ENCODE measurements at places on chromosomes 7 and 10.

GRCh38 chr10:8014649-8015048, 39.8 kb upstream of the GATA3 start:
- no peak for DNase-seq

DNA sequence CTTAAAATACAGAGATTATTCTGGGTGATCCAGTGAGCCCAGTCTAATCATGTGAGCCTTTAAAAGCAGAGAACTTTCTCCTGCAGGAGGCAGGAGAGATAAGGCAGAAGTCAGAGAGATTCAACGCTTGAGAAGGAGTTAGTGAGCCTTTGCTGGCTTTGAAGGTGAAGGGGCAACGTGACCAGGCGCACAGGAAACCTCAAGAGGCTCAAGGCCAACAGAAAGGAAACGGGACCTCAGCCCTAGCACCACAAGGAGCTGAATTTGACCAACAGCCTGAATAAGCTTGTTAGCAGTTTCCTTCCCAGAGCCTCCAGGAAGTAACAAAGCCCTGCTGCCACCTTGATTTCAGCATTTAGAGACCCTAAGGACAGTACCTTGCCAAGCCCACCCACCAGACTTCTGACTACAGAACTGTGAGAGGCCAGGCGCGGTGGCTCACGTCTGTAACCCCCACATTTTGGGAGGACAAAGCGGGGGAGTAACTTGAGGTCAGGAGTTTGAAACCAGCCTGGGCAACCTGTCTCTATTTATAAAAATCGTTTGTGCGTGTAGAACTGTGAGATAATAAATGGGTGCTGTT, 87.3 kb upstream of the KAT6B start:
- peak; percentile 23 for DNase-seq

DNA sequence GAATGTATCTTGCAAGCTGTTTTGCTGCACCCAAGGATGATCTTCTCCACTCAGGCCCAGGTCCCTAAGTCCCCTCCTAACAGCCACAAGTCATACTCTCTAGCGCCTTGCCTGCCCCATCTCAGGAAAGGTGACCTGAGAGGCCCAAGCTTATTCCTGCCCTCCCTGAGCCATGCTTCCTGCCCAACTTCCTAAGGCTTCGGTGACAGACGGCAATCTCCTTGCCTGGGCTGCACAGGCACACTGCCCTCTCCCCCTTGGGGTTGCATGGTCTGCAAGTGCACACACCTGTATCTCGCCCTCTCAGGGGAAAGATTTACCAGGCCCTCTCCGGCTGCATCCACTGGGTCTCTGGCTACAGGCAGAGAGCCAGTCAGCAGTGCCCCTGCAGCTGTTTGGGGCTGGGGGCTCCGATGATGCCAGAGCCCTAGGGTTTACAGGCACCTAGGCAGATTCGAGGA, 771 bp upstream of the ADIRF start:
- DNase-seq, result no peak

- peak; percentile 52 for DNase-seq
Observed at GRCh38 chr7:75762350-75762917, 9.6 kb downstream of the CCL26 start.

DNA sequence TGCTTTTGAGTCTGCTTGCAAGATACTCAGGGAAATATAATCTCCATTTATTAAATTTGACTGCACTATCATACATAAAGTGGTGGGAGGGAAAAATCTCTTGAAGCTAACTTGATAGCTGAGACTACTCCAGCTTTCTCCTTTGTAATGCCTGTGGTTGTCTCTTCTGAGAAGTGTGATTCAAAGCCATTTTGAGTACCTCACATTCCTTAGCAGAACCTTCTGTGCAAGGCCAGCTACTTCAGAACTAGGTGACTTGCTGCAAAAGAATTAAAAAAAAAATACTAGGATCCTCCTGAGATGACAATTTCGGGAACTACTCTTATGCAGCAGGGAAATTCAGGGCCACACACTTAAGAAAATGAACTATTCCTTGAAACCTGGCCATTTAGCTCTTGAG, 294.8 kb downstream of the MDFIC start:
- no peak for DNase-seq

DNA sequence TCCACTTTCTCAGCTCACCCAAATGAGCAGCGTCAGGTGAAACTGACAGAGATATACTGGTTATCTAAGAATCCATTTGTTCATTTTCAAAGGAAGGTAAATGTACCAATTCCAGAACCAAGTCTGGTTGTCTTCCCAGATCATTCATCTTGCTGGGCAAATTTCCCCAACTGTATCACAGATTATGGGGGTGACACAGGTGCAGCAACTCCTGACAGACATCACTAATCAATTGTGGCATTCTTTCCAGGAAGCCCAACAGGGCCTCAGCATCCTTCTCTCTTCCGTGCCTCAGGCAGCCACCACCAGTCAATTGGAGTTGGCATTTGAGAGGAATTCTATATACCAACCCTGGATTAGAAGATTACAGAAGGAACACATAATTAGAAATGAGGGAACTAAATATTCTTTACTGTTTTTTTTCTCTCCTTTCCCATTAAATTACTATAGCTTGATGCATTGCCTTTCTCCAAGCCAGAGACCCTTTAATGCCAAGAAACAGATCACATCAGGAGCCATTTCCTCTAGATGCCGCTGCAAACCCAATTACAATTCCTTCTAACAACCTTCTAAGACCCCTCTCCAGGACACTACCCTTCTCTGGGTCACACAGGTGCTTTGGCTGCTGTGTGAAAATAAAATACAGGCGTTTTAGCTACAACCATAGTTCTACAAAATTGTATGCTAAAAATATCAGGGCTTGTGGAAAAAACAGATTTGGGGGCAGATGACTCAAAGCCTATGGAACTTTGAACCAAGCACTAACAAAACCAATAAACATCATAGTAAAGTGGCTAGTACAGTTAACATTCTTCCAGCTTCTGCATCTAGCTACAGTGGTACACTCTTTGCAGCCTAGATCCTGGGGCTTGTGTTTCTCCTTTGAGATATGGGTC, 291.6 kb downstream of the RNLS start:
- DNase-seq, result no peak

DNA sequence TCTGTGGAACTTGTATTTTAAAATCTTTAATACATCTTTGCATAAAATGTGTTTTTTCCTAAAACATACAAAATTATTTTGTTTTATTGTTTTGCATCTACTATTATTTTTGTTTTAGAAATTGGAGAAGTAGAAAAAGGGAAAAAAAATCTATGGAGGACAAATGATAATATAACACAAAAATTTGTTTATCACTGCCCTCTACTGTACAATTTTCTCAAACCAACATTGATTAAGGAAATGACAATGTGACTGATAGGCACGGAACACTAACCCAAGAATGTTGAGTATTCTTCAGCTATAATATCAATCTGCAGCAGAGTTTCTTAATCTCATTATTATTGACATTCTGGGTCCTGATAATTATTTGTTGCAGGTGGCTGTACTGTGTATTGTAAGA, 9.5 kb upstream of the ING3 start:
- no peak for DNase-seq

GRCh38 chr10:120598386-120598785, 141.4 kb downstream of the PLPP4 start:
- no peak for DNase-seq

- DNase-seq, result no peak
Observed at GRCh38 chr7:113824117-113824823, 94.5 kb downstream of the PPP1R3A start.

- DNase-seq, result peak; percentile 83
Observed at GRCh38 chr7:150450491-150451001, at the start of gene GIMAP8. Gene GIMAP8, plus strand, starts transcription at chr7:150450630. Its CDS starts 16,069 bp downstream, at chr7:150466699.

GRCh38 chr10:112246-112645, 23.0 kb upstream of the ZMYND11 start:
- DNase-seq, result no peak

- no peak for DNase-seq
Observed at GRCh38 chr7:30829471-30829870, 58.3 kb downstream of the MINDY4 start.

- DNase-seq, result no peak
Observed at GRCh38 chr7:82284936-82285519, 158.5 kb downstream of the CACNA2D1 start.
